NCI-H2081 treated with DMSO at 0.1 percent for 48 hours (cell line): ENCODE measurements at places on chromosomes 4 and X.

GRCh38 chrX:131795442-131796229 is 227.5 kb upstream of the STK26 start:
- no peak for DNase-seq

DNA sequence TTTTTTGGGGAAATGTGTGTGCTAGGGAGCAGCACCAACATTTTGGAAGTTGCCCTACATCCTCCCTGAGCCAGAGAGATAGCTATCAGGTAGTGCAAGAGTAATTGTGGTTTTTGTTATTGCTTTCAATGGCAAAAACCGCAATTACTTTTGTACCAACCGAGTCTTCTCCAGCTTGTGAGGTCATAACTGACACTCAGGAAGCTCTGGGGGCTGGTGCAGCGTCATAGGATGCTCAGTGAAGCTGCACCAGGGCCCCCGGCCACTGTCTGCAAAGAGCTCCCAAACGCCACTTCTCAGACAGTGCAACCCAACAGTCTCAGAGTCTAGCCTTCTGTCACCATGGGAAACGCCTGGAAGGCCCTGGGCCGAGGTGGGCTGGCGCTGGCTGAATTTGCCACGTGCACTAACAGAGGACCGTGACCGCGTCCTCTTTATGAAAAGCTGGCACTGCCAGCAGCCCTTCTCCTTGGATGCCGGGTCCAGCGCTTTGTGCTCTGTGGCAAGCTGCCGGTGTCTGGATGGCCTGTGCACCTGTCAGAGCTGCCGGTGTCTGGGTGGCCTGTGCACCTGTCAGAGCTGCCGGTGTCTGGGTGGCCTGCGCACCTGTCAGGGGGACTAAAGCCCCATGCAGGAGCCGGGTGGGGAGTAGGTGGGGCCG is 19.4 kb downstream of the SH3TC1 start:
- peak; percentile 11 for DNase-seq

GRCh38 chrX:18949944-18950301 is 34.0 kb downstream of the PHKA2 start:
- DNase-seq, result no peak

DNA sequence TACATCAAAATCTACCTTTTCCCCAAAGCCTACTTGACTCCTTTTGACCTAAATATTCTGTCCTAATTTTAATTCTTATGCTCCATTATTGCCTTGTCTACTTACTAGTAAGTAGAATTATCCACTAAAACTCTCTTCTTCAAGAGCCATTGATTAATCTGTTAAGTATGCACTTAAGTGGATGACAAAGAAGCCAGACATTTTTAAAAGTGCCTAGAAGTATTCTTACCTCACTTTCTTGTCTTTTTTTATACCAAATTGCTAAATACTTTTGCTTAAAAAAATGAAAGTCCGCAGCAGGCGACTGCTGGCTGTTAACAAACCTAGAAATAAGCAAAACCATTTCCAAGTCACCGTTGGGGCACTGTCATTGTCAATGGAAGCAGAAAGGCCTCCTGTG is 20.1 kb upstream of the FRMPD4 start:
- DNase-seq, result no peak

DNA sequence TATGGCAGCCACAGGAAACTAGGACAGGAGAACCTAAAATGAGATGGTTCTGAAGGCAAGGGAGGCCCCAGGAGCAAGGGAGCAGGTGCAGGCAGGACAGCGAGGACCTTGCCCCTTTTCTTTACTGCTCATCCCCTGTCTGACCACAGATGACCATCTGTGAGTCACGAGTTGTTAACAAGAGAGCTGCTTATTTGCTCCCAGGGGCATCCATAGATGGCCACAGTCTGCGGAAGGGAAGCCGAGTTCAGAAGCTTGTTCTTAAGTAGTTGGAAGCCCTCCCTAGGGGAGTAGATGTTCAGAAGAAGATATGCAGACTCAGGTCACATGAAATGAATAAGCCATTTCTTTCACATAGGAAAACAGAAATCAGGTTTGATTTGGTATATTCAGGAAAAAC is 69.4 kb downstream of the EVC2 start:
- no peak for DNase-seq

- no peak for DNase-seq
Observed at GRCh38 chr4:7411896-7412553, 22.7 kb downstream of the PSAPL1 start.

GRCh38 chr4:5143306-5143861 is 92.1 kb downstream of the STK32B start:
- no peak for DNase-seq

GRCh38 chrX:48694776-48695533 is 1.6 kb upstream of the SUV39H1 start:
- no peak for DNase-seq

DNA sequence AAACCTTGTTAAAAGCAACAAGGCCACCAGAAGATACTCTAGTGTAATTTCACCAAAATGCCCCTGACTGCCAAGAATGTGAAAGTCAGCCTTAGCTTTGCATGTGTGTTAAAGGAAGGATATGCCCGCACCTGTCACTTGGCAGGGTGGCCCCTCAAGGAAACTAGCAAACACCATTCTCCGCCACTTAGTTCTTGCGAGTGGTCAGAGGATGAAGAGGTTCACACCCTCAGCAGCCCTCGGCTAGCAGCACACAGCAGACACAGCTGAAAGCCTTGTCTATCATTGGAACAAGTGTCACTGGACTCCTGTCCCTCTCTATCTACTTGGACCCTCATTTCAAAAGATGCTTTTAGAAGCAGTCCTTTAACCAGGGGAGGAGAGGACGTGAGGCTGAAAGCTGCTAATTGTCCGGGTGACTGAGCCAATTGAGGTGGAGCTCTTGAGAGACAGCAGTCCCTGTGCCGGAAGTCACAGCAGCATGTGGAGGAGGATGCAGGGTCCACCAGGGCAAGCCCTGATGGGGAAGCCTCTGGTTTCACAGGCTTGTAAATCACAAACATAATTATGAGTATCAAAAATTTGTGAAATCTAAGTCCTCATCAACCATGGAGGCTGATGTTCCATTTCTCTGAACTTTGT is 18.0 kb downstream of the HHIP start:
- no peak for DNase-seq

DNA sequence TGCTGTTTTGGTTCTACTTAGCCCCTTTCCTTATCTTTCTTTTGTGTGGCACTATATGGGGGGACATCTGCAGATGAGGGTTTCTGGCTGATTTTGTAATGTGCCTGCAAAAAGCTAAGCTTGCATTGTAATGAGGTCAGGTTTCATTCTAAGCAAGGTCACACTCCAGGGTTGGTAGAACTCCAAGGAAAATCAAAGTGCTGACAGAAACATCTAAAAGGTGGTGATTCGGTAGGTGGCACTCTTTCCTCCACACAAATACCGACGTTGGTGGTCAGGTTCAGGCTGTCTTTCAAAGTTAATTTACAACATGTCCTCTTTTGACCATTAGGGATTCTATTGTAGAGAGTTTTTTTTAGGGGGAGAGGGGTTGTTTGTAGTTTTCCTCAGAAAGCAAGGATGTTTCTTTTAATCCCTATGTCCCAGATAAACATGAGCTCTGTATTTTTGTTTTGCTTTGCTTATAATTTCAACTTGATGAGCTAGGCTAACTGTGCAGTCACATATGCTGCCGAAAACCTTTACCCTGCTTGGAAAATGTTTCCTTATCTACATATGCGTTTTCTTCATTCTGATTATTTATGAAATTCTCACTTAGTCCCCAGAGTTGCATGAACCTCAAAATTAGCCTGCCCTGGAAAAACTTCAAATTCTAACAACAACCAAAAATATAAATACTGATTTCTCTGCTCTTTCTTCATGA is 434.2 kb downstream of the PPARGC1A start:
- no peak for DNase-seq

DNA sequence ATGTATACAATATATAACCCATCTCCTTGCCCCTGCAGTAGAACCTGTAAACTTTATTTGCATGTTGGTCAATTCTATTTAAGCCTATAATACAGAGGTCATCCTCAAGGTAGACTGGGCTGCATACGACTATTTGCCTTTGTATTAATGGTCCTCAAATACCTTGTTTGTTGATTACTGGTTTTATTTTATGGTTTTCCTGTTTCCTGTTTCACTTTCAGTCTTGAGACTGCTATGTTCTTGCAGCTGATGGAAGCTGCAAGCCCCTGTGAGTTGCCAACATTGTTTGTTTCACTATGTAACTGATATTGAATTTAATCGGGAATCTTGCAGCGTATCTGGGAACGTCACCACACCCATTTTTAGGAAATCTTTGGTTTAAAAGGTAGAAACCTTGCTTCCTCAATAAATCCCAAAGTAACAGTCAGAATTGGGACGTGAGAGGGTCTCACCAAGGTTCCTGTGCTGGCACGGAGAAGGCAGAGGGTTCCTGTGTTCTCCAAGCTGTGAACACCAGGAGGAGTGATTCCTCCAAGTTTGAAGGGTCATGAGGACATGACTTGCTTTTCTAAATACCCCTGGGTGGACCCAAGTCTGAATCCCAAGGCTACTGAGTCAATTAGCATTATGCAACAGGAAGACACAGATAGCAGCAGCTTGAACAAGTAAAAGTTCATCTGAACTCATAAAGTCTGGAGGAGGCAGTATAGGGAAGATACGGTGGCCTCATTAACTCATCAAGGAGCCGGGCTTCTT is 110.6 kb upstream of the PNPLA4 start:
- no peak for DNase-seq

DNA sequence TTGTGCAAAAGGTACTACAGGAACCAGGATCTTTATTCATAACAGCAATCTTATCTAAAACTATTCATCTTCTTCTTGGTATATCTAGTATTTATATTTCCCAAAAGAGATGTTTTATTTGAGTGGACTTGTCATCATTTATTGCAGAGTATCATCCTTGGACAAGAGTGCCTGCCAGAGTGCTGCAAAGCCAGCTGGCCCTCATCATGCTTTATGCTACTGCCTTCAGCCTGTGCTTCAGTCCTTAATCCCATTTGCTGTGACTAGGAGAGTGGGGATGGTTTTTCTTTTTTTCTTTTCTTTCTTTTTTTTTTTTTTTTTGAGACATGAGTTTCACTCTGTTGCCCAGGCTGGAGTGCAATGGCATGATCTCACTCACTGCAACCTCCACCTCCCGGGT is 33.5 kb upstream of the ELF2 start:
- DNase-seq, result no peak

DNA sequence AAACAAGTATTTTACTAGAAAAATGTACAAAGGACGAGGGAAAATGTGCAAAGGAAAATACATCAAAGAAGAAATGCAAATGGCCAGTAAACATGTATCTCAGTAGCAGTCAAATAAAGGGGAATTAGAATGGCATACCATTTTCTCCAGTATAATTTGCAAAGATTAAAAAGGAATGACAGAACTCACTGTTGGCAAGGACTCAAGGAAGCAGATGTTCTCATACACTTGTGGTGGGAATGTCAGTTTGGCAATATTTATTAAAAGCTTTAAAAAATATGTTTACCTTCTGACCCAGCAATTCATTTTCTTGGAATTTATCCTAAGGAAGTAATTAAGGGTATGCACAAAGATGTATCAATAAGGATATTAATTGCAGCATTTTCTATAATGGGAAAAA is 7.6 kb downstream of the CLCN5 start:
- no peak for DNase-seq

- no peak for DNase-seq
Observed at GRCh38 chr4:123922847-123923246, 526.3 kb downstream of the SPRY1 start.

DNA sequence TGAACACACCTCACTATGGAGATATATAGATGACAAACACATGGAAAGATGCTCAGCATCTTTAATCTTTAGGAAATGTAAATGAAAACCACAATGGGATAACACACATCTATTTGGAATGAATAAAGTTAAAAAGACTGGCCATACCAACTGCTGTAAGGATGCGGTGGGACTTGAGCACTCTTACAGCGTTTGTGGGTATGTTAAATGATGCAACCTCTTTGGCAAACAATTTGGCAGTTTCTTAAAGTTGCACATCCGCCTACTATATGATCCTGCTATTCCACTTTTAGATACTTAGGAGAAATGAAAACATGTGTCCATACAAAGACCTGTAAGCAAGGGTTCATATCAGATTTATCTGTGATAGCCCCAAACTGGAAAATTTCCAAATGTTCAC is 50.7 kb downstream of the MRPL1 start:
- no peak for DNase-seq

GRCh38 chr4:121822796-121823504 is 733 bp downstream of the CCNA2 start:
- DNase-seq, result no peak

DNA sequence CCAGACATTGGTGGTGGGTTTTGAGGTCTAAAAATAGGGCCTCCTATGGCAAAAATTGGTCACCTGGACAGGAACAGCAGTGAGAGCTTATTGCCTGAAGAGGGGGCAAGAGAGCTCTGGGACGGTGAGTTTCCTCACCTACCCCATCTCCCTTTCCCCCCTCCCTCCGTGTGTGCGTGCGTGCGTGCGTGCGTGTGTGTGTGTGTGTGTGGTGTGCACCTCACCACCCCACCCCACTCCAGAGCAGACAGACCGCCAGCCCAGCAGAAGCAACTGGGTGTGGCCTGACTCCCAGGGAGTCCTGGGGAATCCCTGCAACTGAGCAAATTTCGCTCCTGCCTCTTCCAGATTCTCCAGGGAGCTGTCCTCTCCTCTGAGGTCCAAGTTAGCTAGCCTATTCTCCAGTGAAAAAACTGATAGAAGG is 44.7 kb downstream of the PRPS1 start:
- peak; percentile 24 for DNase-seq
